ENCODE measurements at places on chromosomes 12 and 14.

DNA sequence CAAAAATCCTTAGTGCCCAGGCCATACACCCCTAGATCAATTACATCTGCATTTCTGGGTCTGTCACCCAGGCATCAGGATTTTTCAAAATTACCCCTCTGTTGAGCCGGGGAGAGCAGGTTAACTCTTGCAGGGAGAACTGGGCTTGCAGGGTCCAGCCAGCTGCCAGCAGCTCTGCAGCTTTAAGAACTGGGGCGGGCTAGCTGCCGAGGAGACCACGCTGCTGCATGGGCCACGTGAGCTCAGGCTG, at the start of gene DGLUCY:
Gene DGLUCY (plus strand): TSS at position 245 of the 250 bp plus-strand sequence. CDS start 46,222 bp downstream, outside the sequence.
- no peak for DNase-seq

DNA sequence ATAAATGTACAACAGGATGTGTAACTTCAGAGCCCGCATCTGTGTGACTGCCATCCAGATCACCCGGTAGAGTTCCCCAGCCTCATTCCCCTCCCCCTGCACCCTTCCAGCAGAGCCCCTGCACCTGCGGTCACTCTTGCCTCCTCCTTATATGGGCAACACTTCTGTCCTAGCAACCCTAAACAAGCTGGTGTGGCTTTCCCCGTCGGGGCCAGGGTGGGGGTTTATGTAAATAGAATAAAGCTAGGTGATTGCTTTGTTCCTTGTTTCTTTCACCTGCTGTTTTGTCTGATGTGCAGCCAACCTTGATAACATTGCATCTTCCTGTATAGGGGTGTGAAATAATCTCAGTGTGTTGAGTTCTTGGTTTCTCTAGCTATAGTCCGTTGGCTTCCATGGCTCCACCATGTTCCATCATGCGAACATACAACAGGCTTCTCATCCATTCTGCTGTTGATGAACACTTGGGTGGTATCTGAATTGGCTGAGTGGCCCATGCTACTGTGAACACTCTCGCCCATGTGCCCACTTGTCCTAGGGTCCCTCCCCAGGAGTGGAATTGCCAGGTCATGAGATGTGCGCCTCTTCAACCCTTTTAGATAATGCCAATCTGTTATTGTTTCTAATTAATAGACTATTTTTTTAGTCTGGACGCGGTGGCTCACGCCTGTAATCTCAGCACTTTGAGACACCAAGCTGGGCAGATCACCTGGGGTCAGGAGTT, 102.2 kb downstream of the KIF26A start:
- peak; percentile 50 for DNase-seq

- no peak for DNase-seq
Observed at GRCh38 chr14:69537900-69538299, 36.8 kb downstream of the CCDC177 start.

- no peak for DNase-seq
Observed at GRCh38 chr12:75623631-75624154, 112.3 kb upstream of the KRR1 start.

GRCh38 chr14:49880267-49881064, 12.4 kb upstream of the ARF6 start:
- DNase-seq: no peak

DNA sequence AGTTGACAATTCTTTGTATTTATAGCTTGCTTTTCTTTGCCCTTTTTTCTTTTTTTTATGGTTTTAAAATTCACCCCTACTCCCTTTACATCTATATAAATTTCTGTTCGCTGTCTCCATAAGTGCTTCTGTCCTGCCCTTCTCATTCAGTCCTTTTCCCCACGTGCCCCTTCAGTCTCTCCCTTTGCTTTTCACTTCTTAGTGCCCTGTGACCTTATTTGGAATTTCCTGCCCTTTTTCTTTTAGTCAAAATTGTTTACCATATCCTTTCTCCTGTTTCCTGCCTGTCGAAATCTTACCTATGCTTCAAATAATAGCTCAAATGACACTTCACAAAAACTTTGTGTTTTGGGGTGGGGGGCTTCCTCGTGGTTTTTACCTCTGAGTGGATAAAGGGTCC, 6.0 kb downstream of the TMX1 start:
- no peak for DNase-seq

DNA sequence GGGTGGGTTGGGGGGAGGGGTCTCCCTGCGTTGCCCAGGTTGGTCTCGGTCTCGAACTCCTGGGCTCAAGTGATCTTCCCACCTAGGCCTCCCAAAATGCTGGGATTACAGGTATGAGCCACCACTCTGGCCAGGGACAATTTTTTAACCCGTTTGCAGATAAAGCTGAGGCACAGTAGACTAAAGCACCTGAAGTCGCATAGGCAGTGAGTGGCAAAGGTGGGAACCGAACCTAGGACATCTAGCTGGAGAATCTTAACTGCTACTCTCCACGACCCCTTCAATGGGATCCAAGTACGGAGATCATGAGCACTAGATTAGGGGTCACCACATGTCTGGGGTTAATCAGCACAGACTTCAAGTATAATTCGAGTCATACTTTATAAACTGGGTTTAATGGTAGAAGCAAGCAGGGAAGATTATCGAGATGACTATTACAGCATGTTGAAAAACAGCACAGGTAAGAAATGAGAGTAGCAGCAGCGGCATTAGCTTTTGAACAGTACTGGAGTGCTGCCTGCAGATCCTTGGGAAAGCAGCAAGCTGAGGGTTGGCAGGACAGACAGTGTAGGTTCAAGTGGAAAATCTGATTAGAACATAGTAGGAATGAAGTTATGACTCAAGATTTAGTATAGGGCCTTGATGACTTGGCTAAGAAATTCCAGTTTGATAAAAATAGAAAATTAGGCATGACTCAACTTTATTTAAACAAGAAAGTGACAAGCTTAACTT, 23.9 kb downstream of the NID2 start:
- DNase-seq: no peak

GRCh38 chr12:31872831-31873604, 86.2 kb upstream of the RESF1 start:
- DNase-seq: no peak

DNA sequence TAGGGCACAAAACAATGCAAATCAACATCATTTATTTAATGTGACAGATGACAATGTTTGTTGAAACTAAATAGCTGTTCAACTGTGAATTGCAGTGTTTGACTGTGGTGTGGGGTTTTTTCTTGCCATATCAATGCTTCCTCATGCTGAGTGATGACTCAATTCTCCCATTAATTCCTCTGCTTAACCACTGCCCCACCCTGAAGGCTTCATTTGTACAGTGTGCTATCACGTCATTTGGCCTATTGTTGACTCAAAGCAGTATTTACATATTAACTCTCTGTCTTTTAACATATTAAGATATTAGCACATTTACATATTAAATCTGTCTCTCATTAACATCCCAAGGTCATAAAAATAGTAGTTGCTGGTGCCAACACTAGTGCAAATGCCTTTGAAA, 164.8 kb upstream of the NRXN3 start:
- peak; percentile 57 for DNase-seq

DNA sequence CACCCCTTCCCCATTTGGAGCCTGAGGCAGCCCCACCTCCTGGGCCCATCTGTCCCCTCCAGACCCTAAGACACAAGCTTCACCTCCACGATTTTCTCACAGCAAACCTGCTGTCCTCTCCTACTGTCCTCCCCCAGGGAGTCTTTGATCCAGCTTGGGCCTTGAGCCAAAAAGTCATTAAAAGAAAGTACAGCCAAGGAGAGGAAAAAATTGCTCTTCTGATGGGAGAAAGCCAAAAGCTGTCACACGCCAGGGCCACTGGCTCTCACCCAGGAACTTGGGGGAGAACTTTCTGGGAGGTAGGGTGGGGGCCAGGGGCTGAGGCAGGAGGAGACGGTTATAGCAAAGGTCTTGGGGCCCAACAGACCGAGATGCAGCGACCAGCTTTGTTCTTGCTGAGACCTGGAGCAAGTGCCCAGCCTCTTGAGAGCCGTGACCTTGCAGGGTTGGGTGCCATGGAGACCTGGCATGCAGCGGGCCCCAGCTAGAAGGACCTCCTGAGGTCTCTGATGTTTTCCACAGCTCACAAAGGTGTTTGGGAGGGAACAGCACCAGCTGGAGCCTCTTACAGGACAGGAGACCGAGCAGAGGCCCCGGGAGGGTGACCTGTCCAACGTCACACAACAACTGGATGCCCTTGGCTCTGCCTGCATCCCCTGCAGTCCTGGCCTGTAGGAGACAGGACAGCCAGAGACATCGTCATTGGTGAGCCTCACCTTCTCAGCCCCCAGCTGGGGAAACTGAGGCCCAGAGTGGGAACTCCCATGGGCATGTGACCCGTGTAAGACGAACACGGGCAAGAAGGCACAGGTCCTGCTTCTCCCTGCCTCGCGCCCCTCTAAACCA, 124.5 kb downstream of the CALM1 start:
- no peak for DNase-seq

DNA sequence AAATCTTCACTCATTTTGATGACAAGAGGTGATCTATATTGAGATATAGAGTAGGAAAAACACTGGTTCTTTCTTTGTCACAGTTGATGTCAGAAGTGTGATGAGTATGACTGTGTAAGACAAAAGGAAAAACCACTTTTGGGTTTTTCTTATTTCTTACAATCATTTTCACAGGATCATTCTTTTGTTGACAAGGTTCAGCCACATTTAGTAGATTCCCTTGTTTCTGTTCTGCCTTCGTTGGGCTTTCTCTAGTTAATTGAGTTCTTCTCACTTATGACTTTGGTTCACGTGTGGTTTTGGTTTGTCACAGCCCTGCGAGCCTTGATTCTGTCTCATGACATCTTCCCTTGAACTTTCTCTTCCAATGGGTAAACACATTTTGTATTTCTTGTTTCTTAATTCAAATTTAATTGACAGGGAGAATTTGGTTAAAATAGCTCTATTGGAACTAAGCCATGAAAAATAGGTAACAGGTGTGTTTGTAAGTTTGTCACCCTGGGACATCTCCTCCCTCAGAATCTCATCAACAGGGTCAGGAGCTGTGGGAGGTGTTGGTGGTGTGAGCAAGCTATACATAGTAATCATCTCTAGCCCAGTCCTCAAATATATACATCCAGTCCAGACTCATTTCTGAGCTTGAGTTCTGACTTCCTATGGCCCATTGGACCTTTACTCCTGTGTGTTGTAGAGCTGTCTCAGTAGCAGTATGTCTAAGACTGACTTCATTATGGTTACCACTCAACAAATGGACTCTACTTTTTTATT, 255.3 kb downstream of the BMP4 start:
- peak; percentile 34 for DNase-seq

- DNase-seq: peak; percentile 29
Observed at GRCh38 chr12:123115409-123116121, 35.3 kb downstream of the PITPNM2 start.

GRCh38 chr12:107474099-107474498, 211.5 kb upstream of the PWP1 start:
- no peak for DNase-seq

- no peak for DNase-seq
Observed at GRCh38 chr12:4807813-4808212, 87.6 kb downstream of the GALNT8 start.

GRCh38 chr14:74974364-74975058, 19.1 kb upstream of the PGF start:
- no peak for DNase-seq

DNA sequence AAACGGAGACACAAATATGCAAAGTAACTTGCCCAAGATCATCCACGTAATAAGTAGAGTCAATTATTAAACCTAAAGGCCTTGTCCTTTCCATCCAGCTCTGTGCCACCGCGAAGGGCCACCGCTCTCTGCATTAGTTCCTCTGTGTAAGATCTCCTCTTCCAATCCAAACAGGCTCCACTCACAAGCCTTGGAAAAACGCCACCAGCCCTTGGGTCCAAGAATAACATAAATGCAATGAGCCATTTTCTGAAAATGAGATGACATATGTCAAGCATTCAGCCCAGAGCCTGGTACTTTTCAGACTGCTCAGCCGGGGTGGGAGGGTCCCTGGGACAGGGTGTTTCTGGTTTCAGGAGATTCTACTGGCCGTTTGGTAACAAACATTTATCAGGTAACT, 30.0 kb downstream of the DGLUCY start:
- no peak for DNase-seq

- no peak for DNase-seq
Observed at GRCh38 chr12:125050868-125051267, 14.4 kb upstream of the AACS start.

GRCh38 chr12:90628213-90628612, 326.8 kb downstream of the CCER1 start:
- DNase-seq: no peak

DNA sequence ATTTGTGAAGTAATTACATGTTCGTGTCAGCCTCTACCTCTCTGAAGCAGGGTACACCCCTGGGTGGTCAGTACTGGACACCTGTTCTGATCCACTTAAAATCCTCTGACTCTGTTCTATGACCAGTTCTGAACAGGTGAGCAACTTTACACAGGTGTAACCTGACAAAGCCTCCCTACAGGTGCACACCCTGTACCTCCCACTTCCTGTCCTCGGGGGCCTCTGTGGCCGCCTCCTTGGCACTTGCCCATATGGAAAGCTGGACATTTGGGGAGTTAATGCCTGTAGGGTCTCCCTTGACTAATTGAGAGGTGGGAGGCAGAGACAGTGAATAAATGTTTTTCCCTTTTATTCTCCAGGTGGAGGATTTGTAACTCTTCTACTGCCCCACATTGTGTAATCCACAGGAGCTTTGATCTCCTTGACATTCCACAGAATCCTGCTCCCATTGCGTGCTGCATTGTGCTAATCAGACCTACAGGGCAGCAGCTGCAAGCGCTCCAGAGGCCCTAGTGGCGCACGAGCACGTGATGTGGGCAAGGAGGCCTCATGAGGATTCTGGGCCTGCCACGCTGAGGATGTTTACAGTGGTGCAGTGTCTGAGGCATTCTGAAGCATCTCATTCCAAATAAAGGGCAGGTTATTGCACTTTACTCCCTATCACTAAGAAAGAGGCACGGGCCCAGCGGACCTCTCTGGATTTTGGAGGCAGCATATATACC, 45.8 kb upstream of the BATF start:
- no peak for DNase-seq

DNA sequence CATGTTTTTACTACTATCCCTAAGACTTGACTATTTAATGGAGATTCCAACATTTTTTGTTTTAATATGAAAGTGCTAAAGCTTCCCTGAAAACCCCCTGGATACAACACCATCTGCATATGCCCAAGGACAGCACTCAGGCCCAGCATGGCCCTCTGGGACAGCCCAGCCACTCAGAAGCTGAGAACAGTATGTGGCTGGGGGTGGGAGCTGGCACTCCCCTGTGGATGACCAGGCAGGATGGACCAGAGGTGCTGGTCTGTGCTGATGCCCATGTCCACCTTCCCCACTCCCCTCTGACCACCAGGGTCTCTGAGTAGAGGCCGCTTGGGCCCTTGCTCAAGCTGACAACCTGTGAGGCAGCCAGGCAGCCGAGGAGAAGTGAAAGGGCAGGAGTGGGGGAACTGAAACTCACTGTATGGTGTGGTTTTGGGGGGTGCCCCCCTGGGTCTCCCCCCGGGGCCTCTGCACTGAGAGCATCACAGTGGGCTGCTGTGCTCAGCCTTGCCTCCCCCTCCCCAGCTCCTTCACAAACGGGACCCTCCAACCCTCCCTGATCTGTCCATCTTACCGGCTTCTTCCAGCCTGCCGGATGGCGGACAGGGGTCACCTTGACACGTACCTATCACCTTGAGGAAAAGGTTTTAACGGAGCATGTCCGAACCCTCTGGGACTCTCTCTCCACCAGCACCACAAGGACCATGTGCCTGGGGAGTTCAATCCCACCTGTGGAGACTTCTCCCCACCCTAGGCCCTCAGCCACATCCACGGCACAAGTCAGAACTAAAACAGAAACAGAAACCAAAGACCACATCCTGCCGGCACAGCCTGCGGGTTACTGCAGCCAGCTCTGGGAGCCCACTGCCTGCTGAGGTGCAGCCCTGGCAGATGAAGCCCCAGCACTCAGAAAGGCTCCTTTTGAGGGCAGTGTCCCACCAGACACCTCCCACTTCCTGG, at the start of gene TMEM229B:
Gene TMEM229B (minus strand): TSS at position 785 of the 957 bp plus-strand sequence. CDS start 14,798 bp downstream, outside the sequence.
- peak; percentile 90 for DNase-seq

Data from GM06990 (cell line).